ENCODE measurements at places on chromosomes 3 and 15.

- peaks cover 25% of the 10 kb centered on the region for H3K36me3 ChIP-seq
- no peaks in the 10 kb centered on the region for H3K27me3 ChIP-seq
- DNase-seq: peak; percentile 23
- H3K4me3 ChIP-seq: peak overlapping the region; percentile 61
- H3K4me1 ChIP-seq: peaks cover 76% of the 10 kb centered on the region
These were observed 7.9 kb downstream of the NBEAL2 start for GRCh38 chr3:46987319-46987742.

DNA sequence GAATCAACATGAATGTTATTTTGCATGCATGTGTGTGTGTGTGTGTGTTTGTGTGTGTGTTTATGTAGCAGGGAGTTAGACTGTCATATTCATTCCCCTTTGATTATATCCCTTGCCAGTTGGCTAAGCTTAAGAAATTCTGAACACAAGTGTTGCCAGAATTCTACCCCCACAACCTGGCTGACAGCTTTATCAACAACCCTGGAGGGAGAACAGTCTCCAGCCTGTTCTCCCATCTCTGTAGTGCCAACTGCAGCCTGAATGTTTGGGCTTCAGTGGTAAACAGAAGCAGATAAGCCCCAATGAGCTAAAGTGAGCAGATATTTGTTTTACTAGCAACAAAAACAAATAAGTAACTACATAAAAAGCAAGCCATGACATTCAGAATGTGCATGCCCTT is 162.6 kb upstream of the ABI3BP start:
- peaks cover 6% of the 10 kb centered on the region for H3K27me3 ChIP-seq
- no peak for DNase-seq
- no peaks in the 10 kb centered on the region for H3K4me1 ChIP-seq

DNA sequence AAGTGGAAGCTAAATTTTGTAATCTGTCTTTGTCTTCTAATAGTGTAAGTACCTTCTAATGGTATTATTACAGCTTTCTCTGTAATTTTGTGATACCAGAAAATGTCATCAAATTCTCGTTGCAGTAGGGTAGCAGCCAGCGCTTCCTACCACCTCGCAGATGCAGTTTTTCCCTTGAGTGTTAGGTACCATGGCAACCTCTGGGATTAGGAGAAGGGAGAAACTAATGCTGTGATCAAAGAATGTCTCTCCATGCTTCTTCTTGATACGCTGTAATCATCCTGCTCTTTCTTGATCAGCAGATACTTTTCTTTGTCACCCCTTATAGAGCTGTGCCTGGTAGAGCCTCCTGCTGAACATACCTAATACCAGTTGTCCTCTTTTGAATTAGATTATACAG is 27.7 kb downstream of the SRP14 start:
- no peaks in the 10 kb centered on the region for H3K4me1 ChIP-seq
- H3K4me3 ChIP-seq: no peak overlapping the region
- no peaks in the 10 kb centered on the region for H3K27me3 ChIP-seq
- DNase-seq: no peak
- peaks cover 27% of the 10 kb centered on the region for H3K36me3 ChIP-seq

DNA sequence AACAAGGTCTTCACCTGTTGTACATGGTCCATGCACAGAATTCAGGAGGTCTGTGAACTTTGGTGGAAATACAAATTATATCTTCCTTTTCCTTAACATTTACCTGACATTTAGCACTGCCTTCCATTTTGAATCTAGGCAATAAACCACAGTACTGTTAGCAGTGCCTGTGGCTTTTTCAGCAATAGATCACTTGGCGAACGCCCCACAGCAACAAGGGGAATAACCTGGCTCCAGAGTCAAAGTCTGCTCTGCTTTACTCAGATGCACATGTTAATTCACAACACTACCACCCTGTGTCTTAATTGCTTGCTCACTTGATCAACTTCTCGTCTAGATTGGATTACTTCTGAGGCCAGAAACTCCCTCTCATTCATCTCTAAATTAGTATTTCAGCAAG is 414.6 kb upstream of the PROK2 start:
- peaks cover 3% of the 10 kb centered on the region for H3K27me3 ChIP-seq
- H3K36me3 ChIP-seq: no peaks in the 10 kb centered on the region
- no peak overlapping the region for H3K4me3 ChIP-seq
- no peak overlapping the region for H3K27ac ChIP-seq
- no peaks in the 10 kb centered on the region for H3K4me1 ChIP-seq
- DNase-seq: no peak

DNA sequence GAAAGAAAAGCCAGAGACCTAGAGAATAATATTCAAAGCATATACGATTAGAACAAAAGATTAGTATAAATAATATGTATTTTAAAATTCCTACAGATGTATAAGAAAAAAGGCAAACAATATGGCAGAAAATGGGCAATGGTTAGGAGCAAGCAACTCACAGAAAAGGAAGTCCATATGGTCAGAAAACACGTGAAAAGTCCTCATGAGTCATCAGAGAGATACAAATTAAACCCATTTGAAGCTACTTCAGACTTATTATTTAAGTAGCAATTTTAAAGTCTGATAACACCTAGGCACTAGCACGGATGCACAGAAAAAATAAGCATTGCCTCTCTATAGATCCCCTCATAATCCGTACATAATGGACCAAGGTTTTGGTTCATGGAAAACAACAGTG is 25.6 kb downstream of the SLC7A14 start:
- H3K27me3 ChIP-seq: peaks cover 5% of the 10 kb centered on the region
- no peaks in the 10 kb centered on the region for H3K4me1 ChIP-seq
- H3K36me3 ChIP-seq: no peaks in the 10 kb centered on the region
- no peak overlapping the region for H3K27ac ChIP-seq
- no peak for DNase-seq
- no peak overlapping the region for H3K4me3 ChIP-seq

DNA sequence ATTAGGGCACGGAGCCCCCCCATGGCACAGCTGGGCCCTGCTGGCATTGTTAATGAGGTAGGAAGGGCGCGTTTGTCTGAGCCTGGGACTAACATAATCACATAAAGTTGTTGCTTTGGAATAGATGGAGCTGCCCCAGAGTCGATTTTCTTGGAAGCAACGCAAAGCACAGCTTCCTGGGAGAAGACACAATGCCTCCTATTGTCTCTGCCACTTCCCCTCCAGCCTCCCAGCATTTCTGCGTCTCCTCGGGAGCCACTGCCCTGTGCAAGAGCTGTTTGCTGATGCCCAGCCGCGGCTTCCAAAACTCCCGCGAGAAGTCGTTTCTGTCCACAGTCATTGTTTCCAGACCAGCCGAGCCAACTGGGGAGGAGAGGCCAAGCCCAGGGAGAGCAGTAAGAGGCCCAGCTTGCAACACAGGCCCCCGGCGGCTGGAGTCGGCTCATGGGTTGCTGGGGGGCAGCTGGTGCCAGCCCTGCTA is 18.1 kb upstream of the ALDH1A3 start:
- no peaks in the 10 kb centered on the region for H3K27me3 ChIP-seq
- H3K36me3 ChIP-seq: no peaks in the 10 kb centered on the region
- H3K4me1 ChIP-seq: no peaks in the 10 kb centered on the region
- H3K4me3 ChIP-seq: no peak overlapping the region
- no peak overlapping the region for H3K27ac ChIP-seq

DNA sequence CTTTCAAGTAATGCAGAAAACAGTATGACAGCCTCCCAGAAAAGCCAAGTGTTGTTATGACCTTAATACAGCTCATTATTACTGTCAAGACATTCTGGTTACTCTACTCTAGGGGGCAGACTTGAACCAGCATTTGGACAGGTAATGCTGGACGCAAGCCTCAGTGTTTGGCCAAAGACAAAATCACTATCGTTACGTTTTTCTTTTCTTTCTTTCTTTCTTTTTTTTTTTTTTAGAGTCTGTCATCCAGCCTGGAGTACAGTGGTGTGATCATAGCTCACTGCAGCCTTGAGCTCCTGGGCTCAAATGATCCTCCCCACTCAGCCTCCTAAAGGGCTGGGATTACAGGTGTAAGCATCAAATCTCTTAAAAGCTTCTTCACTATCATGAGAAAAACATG is 29.4 kb upstream of the TMEM45A start:
- no peaks in the 10 kb centered on the region for H3K4me1 ChIP-seq
- no peak overlapping the region for H3K4me3 ChIP-seq
- H3K27ac ChIP-seq: no peak overlapping the region

DNA sequence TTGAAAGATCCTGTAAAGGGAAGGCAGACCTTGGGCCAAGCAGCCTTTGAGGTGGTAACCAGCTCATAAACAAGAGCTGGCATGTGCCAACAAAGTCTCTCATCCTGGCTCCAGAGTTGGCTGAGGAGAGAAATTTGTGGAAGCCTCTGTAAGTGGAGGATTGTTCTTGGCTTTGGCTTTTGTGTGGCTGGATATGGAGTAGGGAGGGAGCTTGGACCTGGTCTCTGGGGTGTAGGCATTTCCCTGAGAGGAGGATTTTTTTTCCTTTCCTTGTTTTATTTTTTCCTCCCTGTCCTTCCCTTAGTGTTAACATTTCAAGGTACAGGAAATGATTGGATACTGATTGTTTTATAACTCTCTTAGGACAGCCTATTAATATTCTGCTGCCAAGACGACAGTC is 60.8 kb downstream of the ZNF609 start:
- no peak for DNase-seq
- peaks cover 5% of the 10 kb centered on the region for H3K4me1 ChIP-seq
- H3K36me3 ChIP-seq: no peaks in the 10 kb centered on the region

DNA sequence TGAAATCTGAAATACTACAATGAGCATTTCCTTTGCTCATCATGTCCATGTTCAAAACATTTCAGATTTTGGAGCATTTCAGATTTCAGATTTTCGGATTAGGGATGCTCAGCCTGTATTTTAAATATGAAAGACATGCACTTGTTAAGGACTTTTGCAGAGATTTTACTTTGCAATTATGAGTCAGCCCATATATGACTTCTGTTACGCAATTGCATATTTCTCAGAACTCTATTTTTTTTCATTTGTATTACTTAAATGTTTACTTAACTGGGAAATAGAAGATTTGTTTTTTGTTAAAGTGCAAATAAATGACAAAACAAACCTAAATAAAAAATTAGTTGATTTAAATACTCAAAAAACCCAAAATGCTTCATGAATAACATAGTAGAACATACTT is 376.2 kb downstream of the ZBTB20 start:
- no peaks in the 10 kb centered on the region for H3K4me1 ChIP-seq
- H3K4me3 ChIP-seq: no peak overlapping the region
- no peaks in the 10 kb centered on the region for H3K27me3 ChIP-seq
- H3K36me3 ChIP-seq: peaks cover 2% of the 10 kb centered on the region
- no peak for DNase-seq
- no peak overlapping the region for H3K27ac ChIP-seq

- H3K27ac ChIP-seq: no peak overlapping the region
- no peaks in the 10 kb centered on the region for H3K4me1 ChIP-seq
- no peaks in the 10 kb centered on the region for H3K36me3 ChIP-seq
- no peak for DNase-seq
These were observed 51.7 kb downstream of the HMCES start for GRCh38 chr3:129330409-129330808.

DNA sequence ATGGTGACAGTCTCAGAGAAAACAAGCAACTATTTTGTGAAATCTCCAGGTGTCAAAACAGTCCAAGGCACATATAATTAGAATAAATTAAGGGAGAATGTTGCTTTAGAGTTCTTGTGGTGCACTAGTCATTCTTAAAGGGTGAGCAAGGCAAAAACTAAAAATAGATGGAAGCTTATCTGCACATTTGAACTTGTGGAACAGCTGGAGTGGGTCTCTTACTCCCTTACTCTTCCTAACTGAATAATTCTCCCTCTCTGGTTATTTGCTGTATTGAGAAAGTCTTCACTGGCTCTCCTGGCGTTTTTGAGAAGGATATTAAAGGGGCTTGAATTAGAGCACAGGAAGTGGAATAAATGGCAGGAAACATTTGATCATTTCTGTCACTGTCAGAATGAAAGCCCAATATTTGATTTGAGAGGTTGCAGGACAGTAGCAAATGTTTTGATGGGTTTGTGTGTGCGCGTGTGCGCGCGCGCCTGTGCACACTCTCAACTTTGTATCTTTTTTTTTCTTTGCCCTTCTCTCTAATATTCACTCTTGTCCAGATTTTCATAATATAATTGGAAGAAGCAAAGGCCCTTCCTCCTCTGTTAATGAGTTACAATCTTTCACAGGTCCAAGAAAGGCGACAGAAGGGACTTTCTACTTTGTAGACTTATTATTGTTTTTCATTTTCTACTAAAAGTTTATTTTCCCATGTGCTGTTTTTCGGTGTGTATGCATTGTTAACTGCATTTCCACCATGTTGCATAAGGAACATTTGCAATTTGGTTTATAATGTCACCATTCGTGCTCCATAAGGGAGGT is 40.9 kb downstream of the AKAP13 start:
- H3K4me1 ChIP-seq: peaks cover 9% of the 10 kb centered on the region
- H3K27ac ChIP-seq: no peak overlapping the region
- H3K36me3 ChIP-seq: no peaks in the 10 kb centered on the region

- no peaks in the 10 kb centered on the region for H3K36me3 ChIP-seq
- H3K27me3 ChIP-seq: no peaks in the 10 kb centered on the region
- H3K4me1 ChIP-seq: no peaks in the 10 kb centered on the region
These were observed 149.5 kb downstream of the PLCH1 start for GRCh38 chr3:155595371-155595770.

GRCh38 chr3:123733341-123733740 is 148.5 kb upstream of the HACD2 start:
- H3K36me3 ChIP-seq: no peaks in the 10 kb centered on the region
- no peak for DNase-seq
- H3K27me3 ChIP-seq: no peaks in the 10 kb centered on the region
- H3K4me3 ChIP-seq: no peak overlapping the region
- H3K4me1 ChIP-seq: no peaks in the 10 kb centered on the region
